H4 (cell line): ENCODE measurements at places on chromosomes 7 and 10. TPM values are rescaled to one million over a fixed set of nuclear protein-coding genes. Genes with fewer than 3 reads are reported as not detected.

The PIK3CG gene
- total RNA-seq = not detected in 2 replicates

- DNase-seq = no peak
Observed at GRCh38 chr10:106384496-106384895, 780.0 kb downstream of the SORCS1 start.

GRCh38 chr7:142457146-142457703 lies 199.4 kb upstream of the PRSS58 start:
- DNase-seq = no peak

DNA sequence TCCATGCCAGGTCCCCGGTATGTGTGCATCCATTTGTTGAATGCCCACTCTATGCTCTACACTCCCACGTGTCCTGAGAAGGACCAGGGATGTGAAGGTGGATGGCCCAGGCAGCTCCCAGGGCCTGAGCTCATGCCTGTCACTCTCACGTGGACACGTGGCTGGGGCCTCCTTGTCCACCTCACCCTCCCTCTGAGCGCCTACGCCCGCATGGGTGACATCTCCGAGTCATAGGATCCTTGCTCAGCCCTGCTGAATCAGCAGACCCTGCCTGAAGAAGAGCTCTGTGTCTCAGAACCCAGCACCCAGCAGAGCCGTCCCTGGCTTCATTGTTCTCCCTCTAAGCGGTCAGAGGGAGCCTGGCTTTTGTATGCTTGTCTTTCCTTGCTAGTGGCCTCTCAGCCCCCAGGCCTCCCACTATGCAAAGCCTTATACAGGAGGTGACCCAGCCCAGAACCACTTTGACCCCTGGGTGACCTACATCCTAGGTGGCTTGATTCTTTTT lies 107.9 kb upstream of the PPIF start:
- DNase-seq = no peak

DNA sequence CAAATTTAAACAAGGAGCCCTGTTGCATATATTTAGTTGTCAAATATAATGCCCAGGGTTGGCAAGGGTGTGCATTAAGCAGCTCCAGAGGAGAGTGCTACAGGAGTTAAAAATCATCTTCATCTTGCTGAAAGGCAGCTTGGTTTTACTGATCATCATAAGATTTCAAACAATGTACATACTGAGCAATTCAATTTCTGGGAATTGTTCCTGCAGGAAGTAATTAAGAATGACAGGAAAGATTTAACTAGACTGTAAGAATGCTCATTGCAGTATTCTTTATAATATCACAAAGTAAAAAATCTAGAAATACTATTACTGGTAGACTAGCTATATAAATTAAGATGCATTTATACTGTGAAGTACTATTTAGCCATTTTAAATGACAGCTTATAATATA lies 153.6 kb downstream of the DYNC1I1 start:
- DNase-seq = no peak

The UPK3BL2 gene
- 0.15 TPM in 1 of 2 replicates, not detected in the other for total RNA-seq
